ENCODE measurements at places on chromosomes 4 and X. TPM values are rescaled to one million over a fixed set of nuclear protein-coding genes. Genes with fewer than 3 reads are reported as not detected.

LRCH2 gene
- total RNA-seq: 6.1 TPM

DNA sequence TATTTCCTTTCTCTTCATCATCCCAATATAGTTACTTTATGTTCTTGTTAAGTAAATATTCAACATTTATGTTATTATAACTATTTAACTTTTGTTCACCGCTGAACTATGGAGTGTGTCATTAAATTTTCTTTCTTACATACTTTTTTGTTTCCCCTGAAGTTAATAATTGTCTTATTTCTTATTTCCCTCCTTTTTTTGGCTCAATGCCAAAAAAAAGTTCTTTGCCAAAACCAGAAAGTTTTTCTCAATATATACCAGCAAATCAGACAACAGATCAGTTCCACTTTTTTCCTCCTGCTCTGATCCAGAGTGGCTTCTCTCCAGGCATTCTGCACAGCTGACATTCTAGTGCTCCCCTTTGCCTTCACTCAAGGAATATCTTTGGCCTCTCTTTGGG lies 187.0 kb upstream of the PPARGC1A start:
- DNase-seq: no peak

DNA sequence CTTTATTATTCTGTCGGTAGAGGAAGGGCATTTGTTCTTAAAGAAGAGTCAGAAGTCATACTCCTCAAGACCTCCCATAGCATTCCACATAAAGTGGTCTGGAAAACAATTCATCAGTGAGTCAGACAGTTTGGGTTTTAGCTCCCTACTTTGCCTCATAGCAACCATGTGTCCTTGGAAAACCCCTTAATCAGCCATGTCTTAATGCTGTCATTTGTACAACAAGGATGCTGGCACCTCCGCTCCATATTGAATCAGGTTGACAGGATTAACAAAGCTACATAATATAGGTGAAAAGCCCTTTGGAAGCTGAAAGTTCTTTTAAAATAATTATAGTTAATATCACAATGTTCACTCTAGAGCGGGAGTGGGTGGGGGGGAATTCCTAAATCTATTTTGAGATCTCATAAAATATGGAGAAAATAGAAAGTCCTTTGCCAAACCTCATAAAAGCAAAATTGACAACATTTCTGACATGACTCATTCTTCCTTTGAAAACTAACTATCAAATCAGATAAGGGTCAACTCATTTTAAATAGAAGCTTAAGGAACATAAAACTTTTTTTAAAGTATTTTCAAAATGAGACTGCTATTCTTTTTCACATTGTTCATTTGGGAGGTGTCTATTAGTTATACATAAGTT lies 37.3 kb upstream of the GUCY1A1 start:
- no peak for DNase-seq

ADH1A gene
- total RNA-seq: 2.5 TPM

GRCh38 chr4:10960389-10960788 lies 275.8 kb upstream of the CLNK start:
- DNase-seq: no peak

DNA sequence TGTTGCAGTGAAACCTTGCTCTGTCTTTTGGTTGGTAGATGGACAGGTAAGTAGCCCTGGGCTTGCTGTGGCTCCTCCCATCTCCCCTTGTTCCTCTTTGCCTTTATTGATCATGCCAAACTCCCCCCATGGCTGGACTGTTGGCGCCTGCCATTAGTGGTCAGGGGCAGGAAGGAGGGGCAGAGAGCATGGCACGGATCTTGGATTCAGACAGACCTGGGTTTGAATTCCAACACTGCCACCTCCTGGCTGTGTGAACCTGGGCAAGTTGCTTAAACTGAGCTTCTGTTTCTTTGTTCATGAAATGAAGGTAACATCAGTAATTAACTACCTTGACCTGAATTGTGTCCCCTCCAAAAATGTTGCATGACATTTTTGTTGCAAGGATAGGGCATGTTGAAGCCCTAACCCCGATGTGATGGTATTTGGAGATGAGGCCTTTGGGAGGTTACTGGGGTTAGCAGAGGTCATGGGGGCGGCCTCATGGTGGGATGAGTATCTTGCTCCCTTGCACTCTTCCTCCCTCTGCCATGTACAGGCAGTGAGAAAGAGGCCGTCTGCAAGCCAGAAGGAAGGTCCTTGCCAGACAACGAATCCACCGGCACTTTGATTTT lies 6.0 kb downstream of the SLC2A9 start:
- no peak for DNase-seq

- DNase-seq: no peak
These were observed 88.4 kb downstream of the FRMPD3 start for GRCh38 chrX:107537815-107538214.

DNA sequence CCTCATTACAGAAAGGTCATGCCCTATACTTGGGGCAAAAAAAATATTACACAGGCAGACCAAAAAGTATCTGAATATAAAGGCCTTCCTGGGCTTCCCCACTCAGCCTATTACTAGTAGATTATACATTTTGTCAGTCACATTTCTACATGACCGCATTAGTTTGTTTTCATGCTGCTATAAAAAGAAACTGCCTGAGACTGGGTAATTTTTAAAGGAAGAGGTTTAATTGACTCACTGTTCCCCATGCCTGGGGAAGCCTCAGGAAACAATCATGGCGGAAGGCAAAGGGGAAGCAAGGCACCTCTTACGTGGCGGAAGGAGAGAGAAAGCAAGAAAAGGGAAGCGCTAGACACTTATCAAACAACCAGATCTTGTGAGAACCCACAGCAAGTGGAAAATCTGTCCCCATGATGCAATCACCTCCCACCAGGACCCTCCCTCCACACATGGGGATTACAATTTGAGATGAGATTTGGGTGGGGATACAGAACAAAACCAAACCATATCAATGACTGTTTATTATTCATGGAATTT lies 1312.0 kb downstream of the PCDH7 start:
- no peak for DNase-seq

- DNase-seq: no peak
These were observed 44.0 kb downstream of the MGST2 start for GRCh38 chr4:139709660-139710059.

GRCh38 chrX:11321986-11322385 lies 28.8 kb downstream of the AMELX start:
- DNase-seq: no peak

DNA sequence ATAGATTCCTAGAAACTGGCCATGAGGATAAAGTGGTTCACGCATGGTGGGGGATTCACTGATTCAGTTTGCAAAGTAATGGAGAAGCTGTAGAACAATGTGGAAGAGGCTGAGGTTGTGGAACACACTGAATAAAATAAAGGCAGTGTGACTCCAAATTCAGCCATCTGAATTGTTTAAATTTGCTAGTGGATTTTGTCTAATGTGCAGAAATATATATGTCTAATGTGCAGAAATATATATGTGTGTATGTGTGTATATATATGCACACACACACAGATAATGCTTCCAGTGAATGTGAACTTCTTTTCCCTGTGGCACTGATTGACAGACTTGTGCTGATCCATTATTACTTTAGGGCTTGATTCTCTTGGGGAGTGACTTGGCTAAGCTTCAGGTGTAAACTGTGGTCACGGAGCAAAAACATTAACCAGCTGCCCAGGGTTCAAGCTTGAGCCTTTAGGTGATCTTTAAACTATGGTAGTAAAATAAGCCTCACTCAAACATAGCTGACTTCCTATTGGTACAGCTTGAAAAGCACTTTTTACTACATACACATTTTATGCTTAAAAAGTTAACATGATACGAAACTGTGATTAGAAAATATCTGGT lies 3.5 kb downstream of the STBD1 start:
- DNase-seq: no peak

KCND1 gene
- 2.0 TPM for total RNA-seq

- DNase-seq: no peak
These were observed 139.1 kb downstream of the COL4A6 start for GRCh38 chrX:108299101-108299591.

DNA sequence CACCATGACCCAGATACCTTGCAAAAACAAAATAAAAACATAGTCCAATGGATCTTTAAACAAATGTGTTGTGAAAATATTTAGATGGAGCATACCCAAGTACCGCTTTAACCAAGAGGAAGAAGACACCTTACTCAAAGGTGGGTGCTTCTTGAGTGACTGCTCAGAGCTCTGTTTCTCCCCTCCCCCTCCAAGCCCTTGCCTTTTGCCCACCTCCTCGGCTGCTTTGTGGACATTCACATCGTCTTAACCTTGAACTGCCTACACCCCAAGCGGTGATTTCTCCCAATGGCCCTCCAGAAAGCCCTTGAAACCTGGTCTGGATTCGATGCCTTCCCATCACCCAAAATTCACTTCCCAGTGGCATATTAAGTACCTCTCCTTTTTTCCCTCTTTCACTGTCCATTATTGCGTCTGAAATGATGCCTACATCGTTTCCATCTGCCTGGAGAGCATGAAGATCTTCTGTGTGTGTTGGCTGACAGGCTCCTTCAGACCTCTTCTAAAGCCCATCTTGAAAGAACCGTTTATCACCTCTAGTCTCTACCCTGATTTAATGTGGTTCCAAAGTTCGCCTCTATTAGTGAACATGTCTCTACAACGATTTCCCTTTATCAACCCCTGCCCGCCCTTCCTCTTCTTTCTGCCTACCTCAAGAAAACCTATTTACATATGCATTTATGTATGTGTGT lies 968 bp downstream of the GPRIN3 start:
- no peak for DNase-seq

DNA sequence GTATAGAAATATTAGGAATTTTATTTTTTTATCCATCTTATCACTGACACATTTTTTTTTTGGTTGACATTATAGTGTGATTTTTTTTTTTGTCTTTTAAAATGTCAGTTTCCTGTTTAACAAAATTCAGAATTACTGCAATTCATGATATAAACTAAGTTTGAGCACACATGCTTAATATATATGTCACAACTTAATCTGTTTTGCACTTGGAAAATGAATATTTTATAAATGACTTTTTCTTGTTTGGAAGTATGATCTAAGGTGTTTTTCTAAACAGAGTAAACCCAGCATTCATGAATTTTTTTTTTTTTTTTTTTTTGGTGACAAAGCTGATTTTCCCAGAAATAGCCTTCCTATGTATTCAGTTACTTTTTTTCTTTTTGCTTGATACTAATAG lies 2.4 kb downstream of the SMARCA5 start:
- DNase-seq: no peak

DMP1 gene
- total RNA-seq: not detected

- no peak for DNase-seq
These were observed 447.5 kb upstream of the RASGEF1B start for GRCh38 chr4:81919223-81919622.

GRCh38 chr4:163391756-163392155 lies 48.1 kb downstream of the NPY5R start:
- no peak for DNase-seq

XAGE1A gene
- total RNA-seq: not detected

SPANXA2 gene
- not detected for total RNA-seq

NDUFB11 gene
- 44.0 TPM for total RNA-seq

- no peak for DNase-seq
These were observed 1.0 kb upstream of the BLOC1S4 start for GRCh38 chr4:6714954-6715353.

GRCh38 chrX:122582975-122583305 lies 601.1 kb upstream of the GRIA3 start:
- no peak for DNase-seq

GRCh38 chr4:128322986-128323385 lies 35.4 kb upstream of the PGRMC2 start:
- DNase-seq: no peak

AMOT gene
- total RNA-seq: 12.9 TPM

DNA sequence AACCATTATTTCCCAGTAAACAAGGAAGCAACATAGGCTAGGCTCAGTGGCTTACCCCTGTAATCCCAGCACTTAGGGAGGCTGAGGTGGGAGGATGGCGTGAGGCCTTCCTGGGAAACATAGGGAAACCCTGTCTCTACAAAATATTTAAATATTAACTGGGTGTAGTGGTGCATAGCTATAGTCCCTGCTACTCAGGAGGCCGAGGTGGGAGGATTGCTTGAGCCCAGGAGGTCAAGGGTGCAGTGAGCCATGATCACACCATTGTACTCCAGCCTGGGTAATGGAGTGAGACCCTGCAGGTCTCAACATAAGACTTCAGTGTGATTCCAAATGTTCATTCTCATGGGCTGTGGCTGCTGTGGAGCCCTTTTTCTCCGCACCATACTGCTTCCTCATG lies 34.9 kb downstream of the FHDC1 start:
- DNase-seq: no peak

- DNase-seq: peak; percentile 91
These were observed at the start of gene OCRL for GRCh38 chrX:129540068-129540653. OCRL (plus strand) TSS chrX:129540259; CDS start chrX:129540440, 181 bp downstream.

GRCh38 chr4:165700855-165701254 lies 172.2 kb upstream of the TLL1 start:
- no peak for DNase-seq

DNA sequence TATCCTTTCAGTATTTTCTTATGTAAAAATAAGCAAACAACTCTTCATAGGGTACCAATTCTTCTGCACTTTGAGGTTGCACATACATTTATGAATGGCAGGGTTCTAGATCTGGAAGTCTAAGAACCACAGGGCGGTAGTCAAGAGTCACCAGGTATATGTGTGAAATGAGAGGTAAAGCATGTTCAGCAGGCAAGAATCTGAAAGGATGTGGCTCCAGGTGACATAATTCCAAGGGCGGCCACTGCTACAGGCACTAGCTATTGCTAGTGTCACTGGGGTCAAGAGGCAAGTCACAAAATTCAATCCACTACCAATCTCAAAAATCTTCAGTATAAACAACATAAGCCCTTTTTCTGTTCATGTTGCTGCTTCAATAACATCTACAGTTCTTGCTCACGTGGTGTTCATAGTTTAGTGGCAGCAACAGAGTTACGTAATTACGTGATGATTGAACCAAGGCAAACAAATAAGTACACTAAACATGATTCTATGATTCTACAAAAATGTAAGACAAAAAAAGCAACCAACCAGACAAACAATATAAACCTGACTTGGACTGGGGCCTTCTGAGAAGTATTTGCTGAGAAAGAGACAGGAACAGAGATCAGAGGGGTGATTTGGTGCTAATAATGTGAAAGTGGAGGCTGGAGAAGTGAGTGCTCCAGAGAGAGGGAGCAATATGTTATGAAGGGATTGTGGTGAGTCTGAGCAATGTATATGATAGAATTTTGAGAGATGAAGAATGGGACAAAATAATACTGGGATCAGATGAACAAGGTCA lies 101.7 kb downstream of the NAA11 start:
- no peak for DNase-seq

GRCh38 chrX:13271511-13271910 lies 48.3 kb downstream of the ATXN3L start:
- DNase-seq: no peak

ASB12 gene
- 0.38 TPM for total RNA-seq

DNA sequence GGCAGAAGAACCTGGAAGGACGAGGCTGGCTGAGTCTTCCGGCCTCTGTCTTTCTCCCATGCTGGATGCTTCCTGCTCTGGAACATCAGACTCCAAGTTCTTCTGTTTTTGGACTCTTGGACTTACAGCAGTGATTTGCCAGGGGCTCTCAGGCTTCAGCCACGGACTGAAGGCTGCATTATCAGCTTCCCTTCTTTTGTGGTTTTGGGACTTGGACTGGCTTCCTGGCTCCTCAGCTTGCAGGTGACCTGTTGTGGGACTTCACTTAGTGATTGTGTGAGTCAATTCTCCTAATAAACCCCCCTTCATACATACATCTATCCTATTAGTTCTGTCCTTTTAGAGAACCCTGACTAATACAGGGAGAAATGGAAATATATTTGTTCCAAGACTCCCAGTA lies 265.8 kb downstream of the PCDH18 start:
- DNase-seq: no peak

ATP8A1 gene
- 11.9 TPM for total RNA-seq

- no peak for DNase-seq
These were observed 257.5 kb upstream of the ANKRD50 start for GRCh38 chr4:124970011-124970410.
